ENCODE measurements at places on chromosomes 13 and 19.

GRCh38 chr13:44230736-44231135, 142.9 kb upstream of the SERP2 start:
- DNase-seq: no peak

GRCh38 chr13:98495627-98496478, 81.1 kb downstream of the STK24 start:
- DNase-seq: no peak

DNA sequence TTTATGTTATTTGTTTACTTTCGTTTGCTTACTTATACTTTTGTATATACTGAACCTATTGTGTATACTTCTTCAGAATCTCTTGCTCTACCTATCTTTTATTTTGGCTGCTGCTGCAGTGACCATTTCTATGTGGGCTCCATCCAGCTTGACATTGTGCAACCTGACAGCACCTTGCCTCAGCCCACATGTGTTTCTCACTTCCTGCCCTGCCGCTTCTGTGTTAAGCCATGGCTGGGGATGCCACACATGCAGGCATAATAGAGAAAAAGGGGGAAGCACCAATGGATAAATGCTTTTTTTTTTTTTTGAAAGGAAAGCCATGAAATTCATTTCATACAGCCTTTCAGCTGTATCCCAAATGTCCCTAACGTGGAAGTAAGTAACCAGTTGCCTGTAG, 147.6 kb downstream of the RBM26 start:
- no peak for DNase-seq

- no peak for DNase-seq
Observed at GRCh38 chr13:111872475-111873150, 194.3 kb upstream of the SOX1 start.

DNA sequence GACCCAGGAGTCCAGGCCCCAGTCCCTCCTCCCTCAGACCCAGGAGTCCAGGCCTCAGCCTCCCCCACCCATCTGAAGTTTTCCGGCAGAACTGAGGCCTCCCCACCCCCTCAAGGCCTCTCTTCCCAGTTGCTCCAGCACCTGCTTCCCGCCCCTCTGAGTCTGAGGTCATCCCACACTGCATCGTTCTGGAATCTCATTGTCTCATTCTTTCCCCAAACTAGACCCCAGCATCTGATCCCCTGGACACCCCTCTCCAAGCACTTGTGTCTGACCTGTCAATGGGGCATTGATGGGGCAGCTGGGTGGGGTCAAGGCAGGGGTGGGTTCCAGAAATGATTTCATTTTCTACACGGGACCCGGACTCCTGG, 793 bp upstream of the SBK2 start:
- no peak for DNase-seq

DNA sequence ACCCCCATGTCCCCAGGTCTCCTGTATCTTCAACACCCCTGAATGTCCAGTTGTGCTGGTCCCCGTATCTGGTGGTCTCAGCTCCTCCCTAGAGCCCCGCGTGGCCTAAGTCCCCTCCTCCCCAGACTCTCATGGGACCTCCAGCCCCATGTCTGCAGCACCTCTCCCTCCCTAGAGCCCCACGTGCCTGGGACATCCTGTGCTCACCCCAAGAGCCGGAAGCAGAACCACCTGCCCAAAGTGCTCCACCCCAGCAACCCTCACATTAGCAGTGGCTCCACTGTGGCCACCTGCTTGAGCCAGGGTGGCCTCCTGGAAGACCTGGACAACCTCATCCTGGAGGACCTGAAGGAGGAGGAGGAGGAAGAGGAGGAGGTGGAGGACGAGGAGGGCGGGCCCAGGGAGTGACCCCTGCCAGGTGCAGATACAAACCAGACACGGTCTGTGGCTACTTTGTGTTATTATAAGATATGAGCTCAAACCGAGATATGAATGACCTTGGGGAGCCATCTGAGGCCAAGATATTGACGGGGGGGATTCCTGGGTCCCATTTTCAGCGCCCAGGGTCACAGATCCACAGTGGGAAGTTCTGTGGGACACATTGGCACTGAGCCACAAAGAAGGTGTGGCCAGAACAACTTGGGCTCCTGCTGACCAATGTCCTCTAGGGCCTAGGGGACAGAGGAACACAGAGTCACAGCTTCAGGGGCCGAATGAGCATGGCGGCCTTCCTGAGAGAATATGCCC, 6.0 kb downstream of the SHFL start:
- DNase-seq: no peak

DNA sequence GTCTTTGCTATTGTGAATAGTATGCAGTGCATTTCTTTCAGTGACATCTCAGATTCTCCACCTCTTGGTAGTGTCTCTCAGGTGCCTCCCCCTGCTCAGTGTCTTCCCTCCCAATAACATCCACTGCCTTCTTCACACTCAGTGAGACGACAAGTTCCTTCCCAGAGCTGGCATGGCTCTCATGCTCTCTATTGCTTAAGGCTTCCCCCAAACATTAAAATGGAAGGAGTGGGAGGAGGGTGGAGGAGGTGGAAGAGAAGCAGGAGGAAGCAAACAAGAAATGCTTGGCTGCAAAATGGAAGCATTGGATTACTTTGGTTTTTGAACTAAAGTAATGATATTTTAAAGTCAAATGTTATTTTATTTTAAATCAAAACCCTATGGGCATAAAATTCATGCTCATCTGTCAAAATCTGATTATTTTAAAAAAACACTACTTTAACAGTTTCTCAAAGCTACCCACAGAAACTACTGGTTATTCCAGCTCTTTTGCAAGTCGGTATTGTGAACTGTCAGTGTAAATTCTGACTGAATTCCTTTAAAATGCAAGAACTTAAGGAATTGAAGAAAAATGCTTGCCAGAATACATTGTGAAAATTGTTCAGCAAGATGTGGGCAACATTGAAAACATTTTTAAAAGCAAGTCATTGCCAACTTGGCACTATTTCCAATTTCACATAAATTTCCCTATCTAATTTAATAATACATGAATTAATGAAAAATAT, 727.6 kb upstream of the ARGLU1 start:
- DNase-seq: no peak

Data from activated T-cell treated with anti-CD3 and anti-CD28 coated beads, Interleukin-2, amount 50 U/mL, for 1 hour (primary cell).